Epithelial cell of esophagus (primary cell): ENCODE measurements at places on chromosomes 16 and 17.
A peak's percentile ranks its signal among the peaks of the same experiment; 100 is the strongest.

GRCh38 chr16:80720804-80721371, 83.5 kb downstream of the CDYL2 start:
- peak; percentile 36 for DNase-seq

DNA sequence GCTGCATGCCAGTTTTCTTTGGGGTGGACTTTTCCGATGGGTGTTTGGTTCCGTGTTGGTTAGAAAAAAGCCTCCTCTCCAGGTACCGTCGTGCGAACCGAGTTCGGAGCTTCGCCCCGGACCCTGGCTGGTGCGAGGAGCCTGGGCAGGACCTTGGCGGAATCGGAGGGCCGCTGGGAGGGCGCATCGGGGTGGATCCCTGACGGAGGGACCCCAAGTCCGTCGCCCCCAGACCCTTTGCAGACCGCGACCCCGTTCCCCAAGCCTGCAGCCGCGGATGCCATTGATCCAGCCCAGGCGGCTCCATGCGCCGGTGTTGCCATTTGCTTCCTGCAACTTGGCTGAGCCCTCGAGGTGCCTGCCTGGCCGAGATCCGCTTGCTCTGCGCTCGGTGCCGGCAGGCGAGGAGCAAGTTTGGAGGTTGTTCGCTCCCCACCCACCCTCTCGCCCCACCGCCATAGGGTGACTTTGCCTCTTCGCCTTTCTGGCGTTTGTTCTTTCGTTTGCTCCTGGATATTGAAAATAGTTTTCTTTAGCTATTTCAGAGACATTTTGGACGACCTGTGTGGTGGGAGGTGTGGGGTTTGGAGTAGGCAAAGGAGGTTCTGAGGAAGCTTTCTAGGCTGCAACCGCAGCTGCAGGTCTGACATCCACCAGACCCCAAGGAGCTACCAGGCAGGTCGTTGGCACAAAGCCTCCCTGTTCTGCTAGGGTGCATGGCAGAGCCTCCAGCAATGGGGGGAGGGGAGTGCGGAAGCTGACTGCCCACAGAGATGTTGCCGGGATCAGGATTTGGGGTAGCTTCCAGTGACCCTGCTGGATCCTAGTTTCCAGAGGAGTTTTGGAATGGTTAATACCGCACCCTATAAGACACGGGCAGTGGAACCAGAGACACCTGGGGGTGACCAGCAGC, 58.2 kb downstream of the RAP1GAP2 start:
- DNase-seq: peak; percentile 49

DNA sequence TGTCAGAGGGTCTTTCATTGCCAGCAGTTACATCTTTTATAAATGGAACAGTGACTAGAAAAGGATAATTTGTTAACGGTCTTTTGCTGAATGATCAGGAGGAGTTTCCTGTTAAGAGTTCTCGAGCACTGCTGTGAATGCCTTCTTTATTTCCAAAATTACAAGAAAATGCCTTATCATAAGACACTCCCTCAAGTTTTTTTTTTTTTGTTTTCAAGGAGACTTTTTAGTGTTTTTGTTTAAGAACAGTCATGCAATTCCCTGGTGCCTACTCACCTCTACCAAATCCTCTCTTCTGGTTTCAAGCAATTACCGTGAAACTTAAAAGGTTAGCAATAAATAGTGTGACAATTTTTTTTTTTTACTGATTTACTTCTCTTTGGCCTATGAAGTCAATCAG, 19.0 kb upstream of the VWA3A start:
- no peak for DNase-seq

- no peak for DNase-seq
Measured at GRCh38 chr17:27915709-27916108, 22.5 kb upstream of the LYRM9 start.

DNA sequence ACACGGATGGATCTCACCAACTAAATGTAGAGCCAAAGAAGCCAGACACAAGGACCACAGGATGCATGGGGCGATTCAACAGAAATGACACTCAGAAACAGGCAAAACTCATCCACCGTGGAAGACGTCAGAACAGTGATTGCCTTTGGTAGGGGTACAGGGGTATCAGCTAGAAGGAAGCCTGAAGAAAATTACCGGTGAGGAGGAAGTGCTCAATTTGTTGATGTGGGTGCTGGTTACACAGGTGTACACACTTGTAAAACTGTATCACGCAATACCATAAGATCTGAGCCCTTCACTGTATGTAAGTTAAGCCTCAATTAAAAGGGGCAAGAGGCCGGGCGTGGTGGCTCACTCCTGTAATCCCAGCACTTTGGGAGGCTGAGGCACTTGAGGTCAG, 226.1 kb downstream of the C16orf78 start:
- DNase-seq: no peak

- no peak for DNase-seq
Measured at GRCh38 chr17:79296243-79296642, 221.6 kb downstream of the ENGASE start.

DNA sequence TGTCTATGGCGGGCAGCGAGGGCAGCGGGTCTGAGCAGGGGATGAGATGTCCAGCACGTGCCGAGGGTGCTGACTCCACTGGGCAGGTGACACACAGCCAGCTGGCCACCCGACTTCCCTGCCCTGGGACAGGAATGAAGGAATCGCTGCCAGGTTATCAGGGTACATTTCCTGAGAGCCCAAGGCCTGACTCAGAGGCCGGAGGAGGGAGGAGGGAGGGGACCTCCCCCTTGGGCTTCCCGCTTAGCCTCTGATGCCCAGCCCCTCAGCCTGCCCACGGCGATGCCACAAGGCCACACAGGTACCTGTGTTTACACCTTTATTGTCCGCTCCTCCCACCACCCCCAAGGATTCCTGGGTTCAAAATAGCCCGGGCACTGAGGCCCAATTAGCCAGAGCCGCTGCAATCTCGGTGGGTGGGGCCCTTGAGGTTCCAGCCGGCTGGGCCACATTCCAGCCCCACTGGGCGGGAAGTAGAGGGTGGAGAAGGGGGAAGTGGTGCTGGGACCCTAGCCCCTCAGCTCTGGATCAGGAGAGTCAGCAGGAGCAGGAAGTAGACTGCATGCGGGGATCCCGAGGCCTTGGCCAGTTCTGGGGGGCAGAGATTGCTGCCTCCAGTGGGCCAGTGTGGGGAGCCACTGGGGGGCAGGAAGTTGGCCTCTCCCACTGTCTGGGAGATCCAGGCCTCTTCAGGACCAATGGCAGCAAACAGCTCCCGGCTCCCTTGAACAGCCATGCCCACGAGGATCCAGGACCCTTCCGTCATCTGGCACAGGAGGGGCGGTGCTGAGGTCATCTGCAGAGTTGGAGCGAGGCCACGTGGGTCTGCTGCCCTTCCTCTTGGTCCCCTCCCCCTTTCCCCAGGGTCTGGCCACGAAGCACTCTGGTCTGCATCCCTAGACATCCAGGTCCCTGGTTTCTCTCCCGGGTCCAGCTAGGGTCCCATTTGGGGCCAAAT, 3.4 kb upstream of the PRSS8 start:
- peak; percentile 87 for DNase-seq

GRCh38 chr17:1648173-1648962, 1.3 kb downstream of the RILP start:
- peak; percentile 29 for DNase-seq

- peak; percentile 13 for DNase-seq
Measured at GRCh38 chr17:48997103-48997826, at the start of gene IGF2BP1. TSS of gene IGF2BP1 (plus strand) at chr17:48997385. CDS start at chr17:48997746, 361 bp downstream.

DNA sequence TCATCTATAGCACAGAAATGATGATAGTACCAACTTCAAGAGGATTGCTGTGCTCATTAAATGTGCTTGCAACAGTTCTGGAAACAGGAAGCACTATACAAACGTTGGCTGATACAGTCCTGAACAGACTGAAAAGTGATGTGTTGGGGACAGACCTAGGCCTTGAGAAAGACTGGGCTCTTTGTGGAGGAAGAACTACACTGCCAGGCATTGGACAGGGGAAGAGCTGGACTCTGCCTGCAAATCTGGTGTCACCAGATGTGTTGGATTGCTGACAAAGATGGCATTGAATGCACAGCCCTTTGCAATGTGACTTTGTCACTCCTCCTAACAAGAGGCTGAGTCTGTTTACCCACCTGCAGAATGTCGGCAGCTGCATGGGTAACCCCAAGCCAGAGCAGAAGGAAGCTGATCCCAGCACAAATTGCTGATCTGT, 12.4 kb upstream of the ST6GALNAC2 start:
- no peak for DNase-seq
